ENCODE measurements at places on chromosomes 7 and 10.

DNA sequence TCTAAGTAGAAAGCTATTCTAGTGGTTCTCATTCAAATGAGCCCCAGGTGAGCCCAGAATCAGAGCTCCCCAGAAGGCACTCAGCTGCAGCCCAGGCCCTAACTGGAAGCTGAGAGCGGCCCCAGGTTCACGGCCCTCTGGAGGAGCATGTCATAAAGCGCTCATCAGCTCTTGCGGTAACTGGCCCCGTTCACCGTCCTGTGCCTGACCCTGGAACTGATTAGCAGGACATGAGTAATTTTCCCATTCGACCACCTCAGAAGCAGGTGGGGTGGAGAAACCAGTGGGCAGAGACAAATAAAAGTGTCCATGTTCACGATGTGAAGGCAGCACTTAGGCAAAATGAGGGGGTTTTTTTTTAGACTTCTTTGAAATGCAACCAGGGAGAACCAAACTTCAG lies 136.1 kb upstream of the LYZL2 start:
- no peak for DNase-seq

DNA sequence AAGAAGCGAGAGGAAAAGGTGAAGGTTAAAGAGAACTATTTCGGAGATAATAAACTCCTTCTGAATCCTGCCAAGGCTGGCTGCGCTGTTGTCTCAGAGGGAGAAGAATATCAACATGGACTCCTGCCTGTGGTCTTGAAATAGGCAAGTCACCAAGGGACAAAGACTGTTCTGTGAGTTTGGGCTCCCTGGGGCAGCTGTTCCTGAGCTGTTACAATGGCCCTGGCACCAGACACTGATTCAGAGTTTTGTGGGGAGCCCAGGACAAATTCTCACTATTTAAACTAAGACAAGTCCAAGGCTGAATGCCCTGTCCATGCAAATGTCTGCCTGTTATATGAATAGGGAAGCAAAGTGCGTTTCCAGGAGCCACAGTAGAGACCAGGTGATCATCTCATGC lies 81.4 kb downstream of the PRPF18 start:
- no peak for DNase-seq

GRCh38 chr7:12257582-12257981 lies 46.5 kb downstream of the TMEM106B start:
- DNase-seq = no peak

DNA sequence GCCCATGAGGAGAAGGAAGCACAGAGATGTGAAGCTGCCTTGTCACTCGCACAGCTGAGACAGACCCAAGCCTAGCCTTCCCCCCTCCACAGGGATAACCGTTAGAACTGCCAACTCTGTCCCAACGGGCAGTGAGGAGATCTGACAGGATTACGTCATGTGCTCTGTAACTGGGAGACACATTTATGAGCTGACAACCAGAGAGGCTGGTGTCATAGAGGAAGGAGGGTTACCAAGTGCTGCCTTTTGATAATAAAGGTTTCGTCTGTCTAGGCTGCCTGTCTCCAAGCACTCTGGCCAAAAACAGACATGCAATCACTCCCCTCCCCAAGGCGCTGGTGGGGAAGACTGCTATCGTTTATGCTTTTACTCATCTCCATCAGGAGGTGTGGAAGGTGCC lies 165.9 kb downstream of the PLXNA4 start:
- DNase-seq = no peak

DNA sequence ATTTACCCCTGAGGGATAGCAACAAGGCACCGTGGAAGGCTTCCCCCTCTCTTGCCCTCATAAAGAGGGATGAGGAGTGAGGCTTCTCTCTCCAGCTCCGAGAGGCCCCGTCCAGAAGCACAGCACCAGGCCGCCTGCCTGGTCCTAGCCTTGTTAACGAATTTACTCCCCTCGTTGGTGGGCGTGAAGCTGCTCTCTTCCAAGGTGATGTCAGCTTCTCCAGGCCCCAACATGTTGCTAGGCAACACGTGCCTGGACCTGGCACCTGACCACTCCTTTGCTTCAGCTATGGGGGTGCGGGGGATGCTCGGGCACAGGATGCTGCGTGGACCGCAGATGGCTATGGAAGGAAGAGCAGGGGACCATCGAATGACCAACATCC lies 135.2 kb upstream of the MGMT start:
- no peak for DNase-seq

- DNase-seq = no peak
Measured at GRCh38 chr10:35517431-35518181, 87.5 kb upstream of the GJD4 start.

- DNase-seq = no peak
Measured at GRCh38 chr7:25839084-25839769, 312.8 kb upstream of the NFE2L3 start.

DNA sequence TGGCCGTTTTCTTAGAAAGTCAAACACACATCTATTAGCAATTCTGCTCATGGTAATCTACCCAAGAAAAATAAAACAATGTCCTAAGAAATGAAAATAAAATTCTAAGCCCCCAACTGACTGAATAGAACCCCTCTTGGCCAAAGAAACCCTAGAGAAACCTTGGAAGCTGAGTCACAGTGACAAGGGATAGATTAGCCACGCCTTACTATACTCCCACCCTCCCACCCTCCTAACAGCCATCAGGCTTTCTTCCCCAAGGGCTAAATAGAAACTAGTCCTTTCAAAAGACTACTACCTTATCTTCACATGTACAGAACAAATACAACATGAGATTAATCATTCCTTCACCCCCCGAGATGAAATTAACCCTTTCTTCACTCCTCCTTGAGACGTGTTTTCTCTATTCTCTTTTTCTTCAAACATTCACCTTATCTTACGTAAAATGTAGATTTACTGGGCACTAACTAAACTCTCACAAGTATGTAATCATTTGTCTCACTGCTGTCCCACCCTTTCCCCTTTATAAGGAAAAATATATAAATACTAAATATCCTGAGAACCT lies 57.5 kb downstream of the HTR7 start:
- DNase-seq = no peak

- no peak for DNase-seq
Measured at GRCh38 chr10:12432402-12433189, 83.2 kb downstream of the CAMK1D start.

Data from glomerular endothelial cell (primary cell).